T-helper 22 cell (primary cell): ENCODE measurements at places on chromosomes 1 and 21.
A peak's percentile ranks its signal among the peaks of the same experiment; 100 is the strongest.

- DNase-seq = no peak
These were observed 10.7 kb downstream of the EPHA2 start for GRCh38 chr1:16145030-16145661.

DNA sequence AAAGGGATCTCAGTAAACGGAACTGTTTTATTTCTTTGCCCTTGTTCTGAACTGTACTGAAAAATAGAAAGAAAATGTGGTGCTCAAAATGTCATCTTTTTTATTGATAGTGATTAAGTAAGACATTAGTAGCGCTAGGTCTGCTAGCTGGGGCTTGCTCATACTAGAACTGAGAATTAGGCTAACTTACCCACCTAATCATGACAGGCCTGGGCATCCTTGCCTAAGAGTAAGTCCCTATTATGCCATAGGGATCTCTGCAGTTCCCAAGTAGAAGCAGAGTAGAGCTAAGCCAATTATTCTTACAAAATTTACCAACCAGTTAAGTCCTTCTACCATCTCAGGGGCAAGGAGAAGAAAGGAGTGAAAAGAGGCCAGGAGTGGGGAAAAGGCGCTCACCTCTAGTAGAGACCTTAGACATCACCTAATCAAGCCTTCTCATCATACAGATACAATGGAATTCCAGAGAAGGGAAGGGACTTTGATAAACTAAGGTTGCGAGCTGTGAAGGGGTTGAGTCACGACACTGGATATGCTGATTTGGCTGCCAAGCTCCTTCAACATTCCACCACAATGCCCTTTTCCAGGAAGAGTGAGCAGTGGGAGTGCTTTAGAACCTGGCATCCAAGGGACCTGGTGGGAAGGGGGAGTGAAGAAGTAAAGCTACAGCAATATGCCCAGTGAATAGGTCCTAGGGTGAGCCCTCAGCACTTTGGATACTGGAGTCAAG is 27.7 kb upstream of the RPTN start:
- no peak for DNase-seq

- no peak for DNase-seq
These were observed 4.1 kb upstream of the IRF2BP2 start for GRCh38 chr1:234614081-234614489.

- DNase-seq = no peak
These were observed 198.2 kb downstream of the CENPF start for GRCh38 chr1:214801191-214801590.

DNA sequence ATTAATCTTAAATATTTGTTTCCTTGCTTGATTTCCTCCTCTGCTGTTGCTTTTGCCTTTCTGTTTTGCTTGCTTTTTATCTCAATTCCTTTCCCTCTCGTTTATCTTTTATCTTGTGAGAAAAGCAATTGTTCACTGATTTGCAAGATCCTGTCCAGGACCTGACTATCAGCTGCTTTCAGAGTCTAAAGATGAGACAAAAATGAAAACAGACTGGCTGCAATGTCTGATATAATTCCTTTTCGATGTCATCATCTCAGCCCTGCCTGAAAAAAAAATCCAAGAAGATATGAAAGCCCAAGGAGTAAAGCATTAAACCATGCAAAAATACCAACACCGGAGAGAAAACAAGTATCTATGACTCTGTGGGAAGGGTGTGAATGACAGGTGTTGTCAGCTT is 225.5 kb downstream of the PATJ start:
- DNase-seq = no peak

DNA sequence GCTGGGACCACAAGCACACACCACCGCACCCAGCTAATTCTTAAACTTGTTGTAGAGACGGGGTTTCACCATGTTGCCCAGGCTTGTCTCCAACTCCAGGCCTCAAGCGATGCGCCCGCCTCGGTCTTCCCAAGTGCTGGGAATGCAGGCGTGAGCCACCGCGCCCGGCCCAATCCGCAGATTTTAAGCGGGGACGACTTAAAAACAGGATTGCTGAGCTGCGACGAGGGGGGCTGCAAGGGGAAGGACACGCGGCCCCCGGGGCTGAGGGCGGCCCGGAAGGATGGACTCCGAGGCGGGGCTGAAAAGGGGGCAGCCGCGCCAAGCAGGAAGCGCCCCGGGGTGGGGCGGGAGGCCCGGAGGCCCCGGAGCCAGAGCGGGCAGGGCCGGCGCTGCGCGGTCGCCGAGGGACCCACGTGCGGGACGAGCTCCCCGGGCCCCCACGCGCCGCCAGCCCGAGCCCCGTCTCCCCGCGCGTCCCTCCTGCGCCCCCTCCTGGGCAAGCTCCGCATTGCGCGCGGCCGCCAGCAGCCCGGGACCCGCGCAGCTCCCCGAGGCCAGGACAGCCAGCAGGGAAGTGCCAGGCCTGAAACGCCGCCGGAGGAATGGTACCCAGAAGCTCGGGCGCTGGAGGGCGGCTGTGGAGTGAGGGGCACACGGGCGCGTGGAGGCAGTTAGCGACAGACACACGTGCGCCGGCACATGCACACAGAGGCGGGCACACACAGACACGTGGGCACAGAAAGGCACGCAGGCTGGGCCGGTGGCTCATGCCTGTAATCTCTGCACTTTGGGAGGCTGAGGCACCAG is 5.5 kb upstream of the PRKCZ start:
- peak; percentile 58 for DNase-seq

GRCh38 chr21:42568376-42568775 is 54.7 kb downstream of the SLC37A1 start:
- no peak for DNase-seq

DNA sequence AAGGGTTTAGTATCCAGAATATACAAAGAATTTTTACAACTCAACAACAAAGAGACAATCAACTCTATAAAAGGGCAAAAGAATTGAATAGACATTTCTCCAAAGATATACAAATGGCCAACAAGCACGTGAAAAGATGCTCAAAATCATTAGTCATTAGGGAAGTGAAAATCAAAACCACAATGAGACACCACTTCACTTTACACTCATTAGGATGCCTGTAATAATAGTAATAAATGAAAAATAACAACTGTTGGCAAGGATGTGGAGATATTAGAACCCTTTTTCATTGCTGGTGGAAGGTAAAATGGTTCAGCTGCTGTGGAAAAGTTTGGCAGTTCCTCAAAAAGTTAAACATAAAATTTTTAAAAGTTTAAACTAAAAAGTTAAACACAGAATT is 7.0 kb upstream of the ABCD3 start:
- DNase-seq = no peak

GRCh38 chr21:44334329-44335030 is 4.7 kb downstream of the CFAP410 start:
- no peak for DNase-seq

GRCh38 chr1:204072931-204073836 is at the start of gene SOX13:
TSS of gene SOX13 (plus strand) at chr1:204073115. CDS start at chr1:204112916, 39,801 bp downstream.
- no peak for DNase-seq

DNA sequence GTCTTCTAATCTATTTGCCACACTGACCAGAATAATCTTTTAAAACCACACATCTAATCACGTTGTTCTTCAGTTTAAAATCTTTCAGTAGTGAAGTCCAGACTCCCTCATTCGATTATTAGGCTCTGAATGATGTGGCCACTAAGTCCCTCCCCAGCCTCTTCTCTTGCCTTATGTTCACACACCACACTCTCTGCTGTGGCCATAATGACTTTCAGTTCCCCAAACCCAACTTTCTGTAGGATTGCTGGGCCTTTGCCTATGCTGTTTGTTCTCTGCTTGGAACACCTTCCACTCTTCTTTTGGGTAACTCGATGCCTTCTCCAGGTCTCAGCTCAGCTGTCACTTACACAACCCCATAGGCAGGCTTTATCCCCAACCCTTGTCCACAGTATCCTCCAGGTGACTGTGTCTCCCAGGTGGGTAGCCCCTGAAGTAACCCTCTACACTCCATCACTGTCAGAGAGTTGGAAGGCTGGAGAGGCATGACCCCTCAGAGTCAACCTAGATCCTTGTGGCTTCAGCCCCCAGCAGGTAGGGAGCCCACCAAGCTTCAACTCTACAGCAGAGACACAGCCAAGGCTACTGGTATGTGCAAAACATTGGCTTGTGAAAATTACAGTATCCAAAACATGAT is 8.4 kb upstream of the SLC37A1 start:
- no peak for DNase-seq

- DNase-seq = no peak
These were observed 1.5 kb upstream of the NEK7 start for GRCh38 chr1:198155253-198155652.

DNA sequence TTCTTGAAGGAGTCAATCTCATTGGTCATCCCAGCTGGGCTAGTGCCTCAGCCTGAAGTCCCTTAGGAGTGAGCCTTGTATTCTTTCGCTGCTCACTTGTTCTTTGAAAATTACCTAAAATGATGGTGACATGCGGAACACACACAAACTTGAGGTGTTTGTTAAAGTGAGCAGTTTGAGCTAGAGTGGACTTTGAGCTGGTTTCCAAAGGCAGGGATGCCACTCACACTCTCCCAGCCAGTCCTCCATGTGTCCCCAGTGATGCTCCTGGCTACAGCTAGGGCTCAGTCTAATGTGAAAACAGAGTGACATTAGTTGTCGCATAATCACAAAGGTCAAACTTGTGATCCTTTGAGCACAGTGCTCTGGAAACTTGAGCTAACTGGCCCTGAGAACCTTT is 84.3 kb downstream of the DTL start:
- no peak for DNase-seq

GRCh38 chr1:198246337-198246736 is 89.5 kb downstream of the NEK7 start:
- no peak for DNase-seq

DNA sequence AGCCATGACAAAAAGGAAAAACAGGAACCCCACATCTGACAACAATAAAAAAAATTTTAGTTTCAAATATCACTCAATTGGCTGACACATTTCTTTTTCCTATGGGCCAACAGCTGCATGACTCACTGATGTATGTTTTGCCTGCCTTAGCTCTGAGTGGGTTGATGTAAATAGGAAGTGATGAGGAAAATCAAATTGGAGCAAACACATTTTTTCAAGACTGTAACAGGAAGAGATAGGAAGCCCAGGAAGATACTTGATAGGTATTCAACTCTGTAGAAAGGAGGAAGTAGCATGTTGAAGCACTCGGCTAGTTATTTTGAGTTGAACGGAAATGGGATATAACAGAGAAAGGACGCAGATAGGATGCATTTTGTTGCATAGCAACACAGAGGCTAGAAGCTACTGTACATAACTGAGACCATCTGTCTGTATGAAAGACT is 168.0 kb upstream of the NR5A2 start:
- DNase-seq = no peak

- DNase-seq = no peak
These were observed 159.7 kb downstream of the PGBD5 start for GRCh38 chr1:230266456-230266855.

DNA sequence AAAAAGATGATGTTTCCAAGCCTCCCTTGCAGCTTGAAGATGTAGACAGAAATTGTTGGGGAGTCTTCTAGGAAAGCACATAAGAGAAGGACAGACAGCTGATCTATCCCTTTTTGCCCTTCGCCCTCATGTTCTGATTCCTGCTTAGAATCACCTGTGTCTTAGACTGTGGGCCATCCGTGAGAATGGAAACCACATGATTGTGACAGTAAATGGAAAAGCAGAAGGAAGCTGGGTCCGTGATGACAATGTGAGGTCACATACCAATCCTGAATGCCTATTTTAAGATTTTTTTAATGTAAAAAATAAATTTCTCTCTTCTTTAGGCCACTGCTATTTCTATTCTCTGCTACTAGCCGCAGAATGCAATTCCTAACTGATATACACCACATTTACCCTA is 67.7 kb upstream of the C1orf87 start:
- no peak for DNase-seq

- DNase-seq = no peak
These were observed 2.6 kb downstream of the ADAMTS5 start for GRCh38 chr21:26964170-26964778.

DNA sequence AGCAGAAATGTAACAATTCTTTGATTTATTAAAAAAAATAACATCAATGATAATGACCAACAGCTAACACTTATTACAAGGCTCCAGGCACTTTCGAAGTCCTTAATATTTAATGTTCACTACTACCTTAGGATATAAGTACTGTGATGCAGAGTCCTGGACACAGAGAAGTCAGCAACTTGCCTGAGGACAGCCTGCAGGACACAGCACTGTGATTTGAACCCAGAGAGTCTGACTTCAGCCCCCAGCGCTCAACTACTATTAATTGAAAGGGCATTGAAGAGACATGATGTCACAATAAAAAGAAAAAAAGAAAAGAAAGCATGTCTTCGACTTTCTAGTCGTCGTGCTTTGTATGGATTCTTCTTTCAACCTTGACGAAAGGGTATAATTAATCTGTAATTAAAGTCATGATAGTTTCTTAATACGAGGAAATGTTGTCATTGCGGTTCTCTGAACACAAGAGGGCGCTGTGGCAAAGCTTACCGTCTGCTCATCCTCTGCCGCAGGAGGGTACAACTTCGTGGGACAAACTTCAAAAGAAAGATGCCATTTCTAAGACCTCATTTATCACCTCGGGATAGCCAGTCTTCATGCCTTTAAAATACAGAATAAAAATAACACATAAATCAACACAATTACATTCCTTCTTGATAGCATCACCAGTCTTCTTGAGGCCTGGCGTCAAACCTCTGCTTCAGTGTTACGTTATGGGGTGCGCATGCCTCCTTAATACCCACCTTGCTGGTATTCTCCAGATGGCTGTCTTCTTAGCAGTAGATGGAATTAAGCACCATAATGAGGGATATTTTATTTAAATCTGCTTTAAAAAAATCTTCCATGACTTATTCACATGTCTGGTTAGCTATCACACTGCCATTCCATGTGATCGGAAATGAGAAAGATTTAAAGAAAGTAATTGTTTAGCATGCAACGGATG is 240.1 kb downstream of the DISC1 start:
- no peak for DNase-seq

DNA sequence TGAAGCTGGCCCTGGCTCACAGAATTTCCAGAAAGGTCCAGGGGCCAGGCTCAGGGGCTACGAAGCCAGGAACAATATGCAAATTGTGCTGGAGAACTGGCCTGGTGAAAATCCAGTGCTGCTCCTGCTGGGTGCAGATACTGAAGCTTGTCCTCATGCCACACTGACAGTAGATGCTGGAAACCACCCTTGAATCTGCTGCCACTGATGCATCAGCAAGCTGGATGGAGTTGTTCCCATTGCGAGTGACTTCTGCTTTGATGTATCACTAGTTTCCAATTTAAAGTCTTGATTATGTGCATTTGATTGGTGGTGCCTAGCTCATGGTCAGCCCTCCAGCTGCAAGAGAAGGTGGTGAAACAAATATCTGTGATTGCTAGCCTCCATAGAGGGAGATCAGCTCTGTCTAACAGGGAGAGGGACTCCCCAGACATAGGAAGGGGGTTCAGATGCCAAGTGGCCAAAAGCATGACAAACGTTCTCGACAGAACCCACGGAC is 11.0 kb upstream of the KIAA0040 start:
- no peak for DNase-seq

DNA sequence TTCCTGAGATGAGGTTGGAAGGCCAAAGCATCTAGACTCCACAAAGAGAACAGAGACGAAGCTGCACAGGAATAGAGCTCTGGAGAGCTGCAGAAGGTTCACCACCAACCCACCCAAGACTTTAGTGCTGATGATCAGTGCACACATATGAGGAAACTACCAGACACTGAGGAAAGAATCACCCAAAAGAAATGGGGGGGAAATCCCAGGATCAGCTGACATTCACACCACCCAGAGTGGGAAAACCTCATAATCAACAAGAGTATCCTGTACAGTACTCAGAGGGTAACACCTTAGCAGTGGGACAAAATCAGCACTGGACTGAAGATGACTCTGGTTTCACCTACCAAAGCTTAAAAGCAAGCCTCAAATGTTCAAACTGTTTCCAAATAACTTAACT is 36.4 kb downstream of the DENND1B start:
- DNase-seq = no peak

GRCh38 chr1:9376886-9377333 is 84.2 kb downstream of the SPSB1 start:
- no peak for DNase-seq
